ENCODE measurements at places on chromosomes 2 and 18. TPM values are rescaled to one million over a fixed set of nuclear protein-coding genes. Genes with fewer than 3 reads are reported as not detected.

SCYGR6 gene
- not detected for total RNA-seq

ALLC gene
- not detected for total RNA-seq

POTEF gene
- total RNA-seq, result not detected

SIGLEC15 gene
- total RNA-seq, result 0.15 TPM

CD8B2 gene
- not detected for total RNA-seq
